Heart left ventricle (tissue), 16 donors: ENCODE measurements at places on chromosomes 1 and 21. TPM values are rescaled to one million over a fixed set of nuclear protein-coding genes. Genes with fewer than 3 reads are reported as not detected.

The L1TD1 gene
- total RNA-seq, result not detected

The SPRR2B gene
- total RNA-seq, result not detected

The GRIK1 gene
- total RNA-seq, result 0.12 TPM

GRCh38 chr21:41250519-41250918 is 66.1 kb upstream of the FAM3B start:
- DNase-seq, result no peak

DNA sequence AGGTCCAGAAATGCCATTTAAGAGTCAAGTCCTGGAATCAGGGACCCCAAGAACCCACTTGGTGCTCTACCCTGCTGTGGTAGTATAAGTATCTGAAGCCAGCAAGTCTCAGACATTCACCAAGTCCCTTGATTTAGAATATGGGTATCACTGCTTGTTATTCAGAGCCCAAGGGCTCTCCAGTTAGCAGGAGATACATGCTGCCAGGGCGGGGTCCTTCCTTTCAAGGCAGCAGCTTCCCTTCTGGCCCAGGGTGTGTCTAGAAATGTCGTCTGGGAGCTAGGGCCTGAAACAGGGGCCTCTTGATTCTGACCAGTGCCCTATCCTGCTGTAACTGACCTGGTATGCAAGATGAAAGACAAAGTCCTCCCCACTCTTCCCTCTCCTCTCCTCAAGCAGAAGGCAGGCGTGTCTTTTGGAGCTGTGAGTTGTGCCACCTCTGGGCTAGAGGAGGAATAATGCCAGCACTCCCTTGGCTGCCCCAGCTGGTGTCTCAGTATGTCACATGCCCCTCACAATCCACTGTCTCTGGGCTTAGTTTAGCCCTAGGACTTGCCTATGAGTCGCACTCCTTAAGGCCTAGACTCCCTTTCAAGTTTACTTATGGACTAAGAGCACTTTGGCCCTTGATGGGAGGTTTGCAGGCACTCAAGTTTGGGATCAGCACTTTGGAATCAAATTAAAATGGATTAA is 200.2 kb downstream of the MRPL39 start:
- DNase-seq, result no peak

DNA sequence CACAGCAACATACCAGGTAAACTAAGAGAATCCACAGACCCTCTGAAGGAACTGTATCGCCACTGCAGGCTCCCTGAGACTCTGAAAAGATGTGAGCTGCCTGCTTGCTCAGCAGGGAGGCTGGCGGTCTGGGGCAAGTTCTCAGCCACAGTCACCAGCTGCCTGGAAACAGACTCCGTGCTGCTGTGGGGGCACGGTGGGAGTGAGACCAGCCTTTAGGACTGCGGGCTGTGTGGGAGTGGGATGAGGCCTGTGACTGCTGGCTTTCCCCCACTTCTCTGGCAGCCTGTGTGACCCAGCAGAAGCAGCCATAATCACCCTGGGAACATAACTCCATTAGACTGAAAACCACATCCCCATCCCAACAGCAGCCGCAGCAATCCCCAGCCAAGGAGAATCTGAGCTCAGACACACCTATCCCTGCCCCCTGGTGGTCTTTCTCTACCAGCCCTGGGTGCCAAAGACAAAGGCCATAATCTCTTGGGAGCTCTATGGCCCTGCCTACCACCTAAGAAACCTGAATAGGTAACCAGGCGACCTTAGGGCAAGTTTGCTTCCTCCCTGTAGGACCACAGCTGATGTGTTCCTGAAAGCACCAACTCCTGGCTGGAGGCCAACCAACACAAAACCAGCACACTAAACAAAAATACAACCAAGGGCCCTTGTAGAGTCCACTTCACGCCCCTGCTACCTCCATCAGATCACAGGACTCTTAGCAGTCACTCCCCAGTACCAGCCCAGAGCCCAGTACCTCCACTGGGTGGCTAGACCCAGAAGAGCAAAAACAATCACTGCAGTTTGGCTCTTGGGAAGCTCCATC is 151.5 kb downstream of the SMYD3 start:
- no peak for DNase-seq

GRCh38 chr1:87051965-87052364 is 137.5 kb downstream of the HS2ST1 start:
- no peak for DNase-seq
